Natural killer cell treated with Interleukin-12 subunit alpha and Interleukin-12 subunit beta and Interleukin-15 and Interleukin-18, amount 100 ng/mL, for 72 hours (primary cell): ENCODE measurements at places on chromosomes 7 and 10. TPM values are rescaled to one million over a fixed set of nuclear protein-coding genes. Genes with fewer than 3 reads are reported as not detected.

Gene EFCAB10
- total RNA-seq: not detected

GRCh38 chr10:115023715-115024114 lies 69.5 kb upstream of the ATRNL1 start:
- no peak for DNase-seq

DNA sequence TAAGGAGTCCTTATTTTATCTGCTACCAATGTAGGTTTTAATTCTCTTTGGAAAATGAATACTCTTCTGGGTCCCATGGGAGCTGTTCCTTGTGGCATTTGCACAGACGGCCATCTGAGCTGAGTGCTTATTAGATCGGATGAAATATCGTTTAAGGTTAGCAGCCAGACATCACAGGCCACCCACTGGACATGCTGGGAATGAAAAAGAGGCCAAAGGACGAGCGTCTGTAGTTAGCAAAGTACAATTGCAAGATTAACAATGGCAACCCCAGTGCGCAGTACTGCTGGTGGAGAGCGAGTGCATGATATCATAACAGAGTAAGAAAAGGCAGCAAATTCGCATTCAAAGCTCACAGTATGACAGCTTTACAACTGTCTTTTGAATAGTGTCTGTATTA lies 28.3 kb upstream of the CREB5 start:
- DNase-seq: no peak

DNA sequence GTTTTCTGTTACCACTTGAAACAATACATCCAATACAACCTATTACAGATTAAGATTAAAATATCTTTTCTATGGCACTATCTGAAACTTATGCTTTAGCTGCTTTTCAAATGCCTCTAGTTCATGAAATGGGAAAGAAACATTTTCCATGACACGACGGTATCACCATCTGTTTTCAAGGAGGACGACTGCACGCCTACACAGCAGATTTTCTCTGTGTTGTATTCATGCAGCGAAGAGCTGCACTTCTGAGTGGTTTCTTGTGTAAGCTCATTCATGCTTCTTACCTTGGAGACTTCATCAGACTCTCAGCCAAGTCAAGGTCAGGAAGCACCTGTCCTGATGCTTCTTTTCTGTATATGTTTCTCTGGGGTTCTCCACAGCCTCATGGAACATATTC lies 179.2 kb downstream of the DYNC1I1 start:
- DNase-seq: no peak

Gene TBX20
- total RNA-seq: not detected

DNA sequence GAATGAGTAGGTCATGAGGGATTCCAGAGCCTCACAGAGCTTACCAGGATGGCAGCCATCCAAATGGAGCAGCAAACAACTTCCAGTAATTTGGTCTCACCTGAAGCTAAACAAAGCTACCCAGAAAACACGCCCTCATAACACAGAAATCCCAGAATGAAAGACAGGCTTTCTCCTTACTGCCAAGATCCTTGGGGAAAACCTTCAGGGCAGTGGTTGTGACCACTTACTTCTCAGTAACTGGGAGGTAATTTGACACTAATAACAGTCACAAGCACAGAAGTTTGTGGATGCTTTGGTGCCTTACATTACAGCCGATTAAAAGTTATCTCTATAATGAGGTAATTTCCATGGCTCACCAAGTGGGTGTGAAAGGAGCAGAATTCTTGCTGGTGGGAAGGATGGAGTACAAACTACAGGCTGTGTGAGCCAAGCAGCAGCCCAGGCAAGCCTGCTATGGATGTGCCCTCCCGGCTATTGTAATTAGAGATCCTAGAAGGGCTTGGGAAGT lies 10.4 kb downstream of the WDR91 start:
- DNase-seq: no peak

DNA sequence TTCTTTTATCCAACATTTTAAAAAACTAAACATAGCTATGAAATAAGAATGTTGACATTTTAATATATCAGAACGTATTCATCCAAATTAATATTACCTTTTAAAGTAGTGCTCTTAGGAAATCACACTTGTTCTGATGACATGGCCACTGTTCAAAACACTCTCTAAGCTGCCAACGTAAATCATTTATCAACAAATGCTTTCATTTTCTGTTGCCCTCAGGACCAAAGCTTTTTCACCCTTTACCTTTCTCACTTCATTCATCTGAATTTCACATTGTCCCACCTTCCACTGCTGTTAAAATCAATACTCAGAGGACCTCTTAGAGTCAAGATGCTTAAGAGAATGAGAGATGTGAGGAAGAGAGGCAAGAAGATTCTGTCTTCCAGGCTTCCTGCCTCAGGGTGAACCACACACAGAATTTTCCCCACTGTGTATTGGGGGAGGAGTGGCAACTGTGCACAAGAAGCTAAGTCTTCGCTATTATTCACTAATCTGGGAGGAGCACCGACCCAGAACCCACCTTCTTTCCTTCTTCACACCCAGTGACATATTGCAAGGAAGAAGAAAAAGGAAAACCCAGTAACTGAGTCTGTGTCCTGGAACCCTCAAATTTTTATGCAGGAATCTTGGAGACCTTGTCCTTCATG lies 21.0 kb downstream of the HIBADH start:
- no peak for DNase-seq

GRCh38 chr10:12062754-12063482 lies 5.8 kb upstream of the DHTKD1 start:
- DNase-seq: no peak

- DNase-seq: no peak
Measured at GRCh38 chr7:26180792-26181198, 19.8 kb downstream of the HNRNPA2B1 start.

- no peak for DNase-seq
Measured at GRCh38 chr7:144500225-144500624, 96.7 kb upstream of the NOBOX start.

- DNase-seq: no peak
Measured at GRCh38 chr10:94407668-94408067, 5.3 kb downstream of the TBC1D12 start.

DNA sequence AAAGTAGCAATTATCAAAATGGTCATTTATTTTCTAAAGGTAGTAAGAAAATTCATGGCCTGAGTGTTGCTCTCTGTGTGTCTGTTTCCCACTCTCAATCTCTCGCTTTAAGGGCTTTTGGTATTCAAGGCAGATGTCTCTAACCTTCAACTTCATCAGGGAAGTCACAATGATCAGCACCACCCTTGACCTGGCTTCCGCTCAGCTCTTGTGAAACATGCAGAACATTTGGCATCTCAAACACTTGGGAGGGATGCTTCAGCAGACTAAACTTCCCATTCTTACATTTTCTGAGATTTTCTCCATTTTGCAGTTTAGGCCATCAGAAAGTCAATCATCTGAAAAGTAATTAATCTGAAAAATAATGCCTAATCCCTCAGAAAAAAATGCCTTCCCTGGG lies 129.8 kb downstream of the AOAH start:
- no peak for DNase-seq

GRCh38 chr7:6169805-6170520 lies 102.5 kb downstream of the CYTH3 start:
- no peak for DNase-seq

GRCh38 chr10:5976512-5977470 lies 552 bp downstream of the IL15RA start:
- DNase-seq: no peak

GRCh38 chr7:36638586-36639263 lies 85.6 kb downstream of the AOAH start:
- DNase-seq: no peak

GRCh38 chr10:91602868-91603568 lies 29.9 kb downstream of the PPP1R3C start:
- DNase-seq: no peak

- no peak for DNase-seq
Measured at GRCh38 chr7:69598487-69599285, 411 bp downstream of the AUTS2 start.

Gene MORN4
- total RNA-seq: 1.6 TPM

- DNase-seq: no peak
Measured at GRCh38 chr10:3960496-3960895, 175.5 kb upstream of the KLF6 start.

- no peak for DNase-seq
Measured at GRCh38 chr10:104935656-104936055, 294.6 kb downstream of the SORCS3 start.

Gene CHCHD2
- total RNA-seq: 419 TPM

DNA sequence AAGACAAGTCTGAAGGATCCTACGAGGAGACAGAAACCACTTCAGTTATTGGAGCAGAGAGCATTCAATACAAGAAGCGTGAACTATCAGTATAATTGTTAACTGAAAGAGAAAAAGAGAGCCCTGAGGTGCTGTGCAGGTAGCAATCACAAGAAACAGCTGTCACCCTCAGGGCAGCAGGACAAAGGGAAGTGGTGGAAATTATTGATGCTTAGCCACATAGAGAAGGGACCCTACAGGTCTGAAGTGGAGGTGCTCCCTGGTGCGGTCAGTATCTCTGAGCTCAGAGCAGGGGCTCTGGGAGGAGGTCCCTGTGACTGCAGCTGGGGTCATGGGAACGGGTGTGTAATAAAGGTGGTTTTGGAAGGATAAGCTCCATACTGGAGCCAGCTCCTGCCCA lies 97.8 kb upstream of the KLF6 start:
- DNase-seq: no peak

DNA sequence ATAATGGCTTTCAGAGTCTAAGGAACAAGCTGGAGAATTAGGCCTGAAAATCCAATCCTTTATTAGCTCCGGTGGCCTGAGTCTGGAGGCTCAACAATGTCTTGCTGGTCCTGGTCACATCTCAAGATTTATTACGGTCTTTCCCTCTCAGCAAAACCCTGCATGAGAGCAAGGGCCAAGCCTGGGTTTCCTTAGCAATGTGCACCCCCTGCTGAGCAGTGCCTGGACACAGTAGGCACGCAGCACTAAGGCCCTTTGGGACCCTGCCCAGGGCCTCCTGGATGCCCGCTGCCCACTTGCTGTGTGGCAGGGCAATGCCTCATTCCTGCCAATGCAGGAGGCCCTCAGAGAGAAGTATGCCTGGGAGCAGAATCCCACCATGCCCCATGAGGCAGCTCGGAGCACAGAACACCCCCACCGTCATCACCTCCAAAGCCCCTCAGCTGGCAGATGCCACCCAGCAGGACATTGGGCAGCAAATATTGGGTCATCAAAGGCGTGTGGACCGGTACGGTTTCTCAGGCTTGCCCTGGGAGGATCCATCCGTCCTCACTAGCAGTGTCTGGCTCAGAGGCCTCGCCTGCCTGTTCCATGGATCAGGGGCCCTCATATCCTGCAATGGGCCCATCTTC lies 156.4 kb downstream of the OAT start:
- no peak for DNase-seq

DNA sequence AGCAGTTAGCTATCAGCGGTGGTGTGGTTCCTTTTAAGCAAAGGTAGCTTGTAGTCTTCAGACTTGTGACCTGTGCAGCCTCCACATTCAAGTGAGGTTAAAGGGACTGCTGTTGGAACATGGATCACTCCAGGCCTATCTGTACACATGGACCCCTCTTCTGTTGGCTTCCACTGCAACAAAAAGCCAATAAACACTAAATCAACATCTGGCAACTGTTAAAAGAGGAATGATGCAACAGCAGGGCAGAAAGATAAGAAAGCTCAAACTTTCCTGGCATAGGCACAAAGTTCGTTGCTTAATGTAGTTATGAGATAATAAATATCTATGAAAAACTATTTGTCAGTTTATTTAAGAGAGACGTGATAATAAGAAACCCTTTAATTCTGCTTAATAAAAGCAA lies 4.0 kb upstream of the MINPP1 start:
- no peak for DNase-seq

Gene OLAH
- 1.2 TPM for total RNA-seq

DNA sequence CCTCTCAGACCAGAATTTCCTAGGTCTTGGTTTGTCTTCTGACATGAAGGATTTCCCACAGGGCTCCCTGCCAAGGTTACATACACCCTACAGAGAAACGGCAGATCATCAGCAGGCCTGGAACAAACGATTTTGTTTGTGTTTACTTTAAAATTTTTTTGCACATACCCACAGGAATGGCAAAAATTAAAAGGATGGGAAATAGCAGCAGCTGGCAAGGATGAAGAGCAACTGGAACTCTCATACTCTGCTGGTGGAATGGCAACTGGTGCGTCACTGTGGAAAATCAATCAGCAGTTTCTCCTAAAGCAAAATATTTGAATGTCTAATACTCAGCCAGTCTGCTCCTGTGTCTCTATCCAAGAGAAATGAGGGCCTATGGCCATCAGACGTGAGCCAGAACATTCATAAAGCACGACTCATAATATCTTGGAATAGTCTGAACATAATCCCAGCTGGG lies 6.5 kb downstream of the BAIAP2L1 start:
- DNase-seq: no peak

Gene COL13A1
- not detected for total RNA-seq

Gene SLC26A3
- not detected for total RNA-seq

- DNase-seq: no peak
Measured at GRCh38 chr7:38727184-38727940, 96.2 kb upstream of the AMPH start.

DNA sequence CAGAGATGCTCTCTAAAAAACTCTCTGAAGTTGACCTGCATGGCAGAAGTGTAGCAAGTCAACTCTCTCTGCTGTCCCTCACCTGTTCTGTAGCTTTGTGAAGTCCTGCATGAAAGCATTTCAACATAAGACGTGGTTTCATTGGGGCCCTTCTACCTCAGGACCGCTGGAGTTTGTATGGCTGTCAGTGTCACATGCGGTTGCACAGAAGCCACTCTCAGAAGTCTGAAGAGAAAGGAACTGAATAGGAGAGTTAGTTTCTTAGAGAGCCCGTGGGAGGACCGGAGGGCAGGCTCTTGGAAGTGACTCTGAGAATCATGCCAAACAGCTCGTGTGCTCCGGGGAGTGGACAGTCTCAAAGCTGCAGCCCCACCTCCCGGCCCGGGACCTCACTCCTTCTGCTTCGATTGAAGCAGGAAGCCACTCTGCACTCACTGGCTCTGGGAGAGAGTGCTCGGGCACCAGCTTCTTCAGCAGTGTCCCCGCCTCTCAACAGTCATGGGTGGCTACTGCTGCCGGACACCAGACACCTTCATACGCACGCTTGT lies 486.7 kb downstream of the SDK1 start:
- DNase-seq: no peak

- no peak for DNase-seq
Measured at GRCh38 chr7:153524070-153524601, 528.1 kb upstream of the DPP6 start.

Gene ENTPD1
- total RNA-seq: 56.4 TPM

DNA sequence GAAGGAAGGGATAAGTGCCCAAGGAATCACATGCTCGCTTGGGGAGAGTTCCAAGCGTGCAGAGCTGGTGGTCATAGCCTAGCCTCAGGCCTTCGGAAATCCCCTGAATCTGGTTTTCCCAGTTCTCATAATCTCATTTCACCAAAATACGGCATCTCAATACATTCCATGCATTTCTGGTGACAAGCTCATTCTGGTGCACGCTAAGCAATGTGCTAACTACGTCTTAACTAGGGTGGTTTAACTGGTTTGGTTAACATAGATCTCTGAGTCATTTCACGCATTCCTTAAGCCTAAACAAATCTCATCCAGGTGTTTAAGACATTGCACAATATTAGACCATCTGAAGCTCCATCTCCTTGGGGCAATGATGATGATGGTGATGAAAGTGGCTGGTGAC lies 72.9 kb upstream of the STEAP1B start:
- no peak for DNase-seq

GRCh38 chr7:28245123-28245878 lies 64.7 kb upstream of the JAZF1 start:
- DNase-seq: no peak

- DNase-seq: peak; percentile 72
Measured at GRCh38 chr10:61987951-61988379, 86.5 kb downstream of the ARID5B start.

Gene EVX1
- not detected for total RNA-seq

Gene GPR15LG
- total RNA-seq: not detected

Gene FKBP6
- total RNA-seq: not detected
